ENCODE measurements at places on chromosomes 13 and 19.
A peak's percentile ranks its signal among the peaks of the same experiment; 100 is the strongest.

GRCh38 chr19:32201636-32202051 lies 143.8 kb upstream of the ZNF507 start:
- DNase-seq = no peak

GRCh38 chr13:79604752-79605151 lies 123.8 kb downstream of the NDFIP2 start:
- no peak for DNase-seq

GRCh38 chr13:49319551-49319950 lies 71.8 kb downstream of the CDADC1 start:
- DNase-seq = no peak

DNA sequence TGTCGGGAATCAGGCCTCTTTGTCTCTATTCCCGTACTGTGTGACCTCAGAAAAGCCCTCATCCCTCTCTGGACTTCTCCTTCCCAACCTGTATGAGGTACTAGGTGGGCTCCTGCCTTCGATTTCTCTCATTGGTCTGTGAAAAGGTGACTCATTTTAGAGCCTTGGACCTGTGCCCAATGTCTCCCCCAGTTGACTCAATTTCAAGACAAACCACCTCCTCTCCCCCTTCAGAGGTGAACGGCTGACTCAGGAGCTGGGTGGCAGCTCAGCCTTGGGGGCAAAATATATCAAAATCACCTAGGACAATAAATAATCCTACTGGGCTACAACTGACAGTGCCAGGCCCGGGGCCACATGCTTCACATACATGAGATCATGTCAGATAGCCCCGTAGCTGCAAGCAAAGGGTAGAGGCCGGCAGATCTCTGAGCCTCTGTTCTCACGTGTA lies 630 bp downstream of the COQ8B start:
- peak; percentile 77 for DNase-seq

- DNase-seq = no peak
These were observed 7.3 kb downstream of the PLPPR3 start for GRCh38 chr19:814152-815078.

GRCh38 chr19:55118401-55118991 lies 1.1 kb upstream of the PPP1R12C start:
- DNase-seq = no peak

DNA sequence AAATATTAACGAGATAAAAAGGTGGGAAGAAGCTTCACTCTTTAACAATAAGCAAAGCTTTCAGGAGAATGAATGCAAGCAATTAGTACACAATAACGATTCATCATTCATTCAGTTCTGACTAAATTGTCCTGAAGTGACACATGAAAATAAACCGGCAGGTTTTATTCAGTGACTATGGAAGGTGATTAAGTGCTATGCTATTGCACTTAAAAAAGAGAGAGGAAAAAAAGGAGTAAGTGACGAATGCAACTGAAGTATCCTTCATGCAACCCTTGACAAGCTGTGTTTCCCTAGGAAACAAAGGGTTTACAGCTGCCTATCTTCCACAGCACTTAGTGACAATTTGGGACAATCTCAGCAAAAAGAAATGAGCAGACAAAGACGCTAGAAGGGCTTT lies 1.4 kb downstream of the LIG4 start:
- DNase-seq = peak; percentile 60

GRCh38 chr13:94205896-94206295 lies 273.6 kb downstream of the DCT start:
- no peak for DNase-seq

- no peak for DNase-seq
These were observed 711 bp upstream of the FOSB start for GRCh38 chr19:45467115-45467455.

GRCh38 chr19:32178956-32179355 lies 166.5 kb upstream of the ZNF507 start:
- no peak for DNase-seq

DNA sequence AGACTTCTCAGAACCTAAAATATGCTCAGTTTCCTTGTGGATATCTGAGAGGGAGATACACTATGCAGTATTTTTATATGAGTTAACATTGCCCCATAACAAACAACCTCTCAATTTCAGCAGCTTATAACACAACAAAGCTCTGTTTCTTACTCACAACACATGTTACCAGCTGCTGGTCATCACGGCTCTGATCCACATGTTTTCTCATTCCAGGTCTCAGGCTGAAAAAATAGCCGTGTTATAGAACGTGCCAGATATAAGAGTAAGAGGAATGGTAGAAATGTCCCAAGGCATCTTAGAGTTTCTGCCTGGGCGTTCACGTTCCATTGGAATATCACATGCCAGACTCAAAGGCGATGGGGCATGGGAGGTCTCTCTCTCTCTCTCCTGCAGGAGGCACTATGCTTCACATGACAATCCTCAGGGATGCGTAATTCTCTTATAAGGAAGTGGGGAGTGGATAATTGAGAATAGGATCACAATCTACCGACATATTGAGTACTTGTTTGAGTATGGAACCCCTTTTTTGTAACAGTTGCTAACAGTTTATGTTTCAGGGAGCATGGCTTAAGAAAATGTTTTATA lies 246.6 kb downstream of the NHLRC3 start:
- DNase-seq = no peak

DNA sequence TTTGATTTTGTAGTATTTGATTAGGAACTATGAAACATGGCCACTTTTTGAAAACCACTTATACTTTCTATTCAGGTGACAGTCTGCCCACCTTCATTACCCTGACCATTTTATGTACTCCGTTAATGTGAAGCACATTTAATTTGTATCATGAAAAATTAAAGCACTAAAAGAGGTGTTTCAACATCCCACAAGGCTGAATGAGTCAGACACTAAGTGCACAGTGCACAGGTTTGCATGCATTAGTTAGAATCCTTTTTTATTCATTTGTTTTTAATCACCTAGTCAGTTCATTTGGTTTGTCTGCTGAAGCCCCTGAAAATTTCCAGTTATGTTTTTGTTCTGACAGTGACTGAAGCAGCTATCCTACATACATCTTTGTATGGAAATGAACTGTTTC lies 271.0 kb downstream of the SLITRK5 start:
- no peak for DNase-seq

DNA sequence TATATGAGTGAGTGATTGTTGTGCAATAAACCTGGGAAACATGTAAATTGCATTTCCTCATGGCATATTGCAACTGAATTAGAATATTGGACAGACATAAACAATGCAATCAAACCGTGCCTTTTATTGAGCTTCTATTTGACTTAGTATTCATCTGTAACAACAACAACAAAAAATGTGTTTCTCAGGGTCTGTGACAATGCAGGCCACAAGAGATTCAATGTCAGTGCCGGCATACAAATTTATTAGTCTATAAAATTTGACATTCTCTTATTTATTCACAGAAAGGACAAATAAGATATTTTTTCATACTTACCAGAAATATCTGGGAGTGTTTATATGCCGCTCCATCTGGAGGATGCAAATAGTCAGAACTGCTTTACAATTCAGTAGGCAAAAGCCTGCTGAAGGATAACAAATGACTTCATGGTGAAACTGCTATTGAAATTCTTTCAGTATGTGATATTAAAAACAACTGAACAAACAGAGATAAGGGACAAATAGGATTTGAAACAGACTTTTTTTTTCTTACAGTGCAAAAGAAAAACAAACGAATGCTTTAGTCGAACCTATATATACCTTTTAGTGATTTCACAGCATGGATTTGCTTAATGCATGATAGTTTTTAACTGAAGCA lies 77.2 kb downstream of the DACH1 start:
- DNase-seq = no peak

- no peak for DNase-seq
These were observed 263.1 kb upstream of the RXFP2 start for GRCh38 chr13:31476266-31476665.

DNA sequence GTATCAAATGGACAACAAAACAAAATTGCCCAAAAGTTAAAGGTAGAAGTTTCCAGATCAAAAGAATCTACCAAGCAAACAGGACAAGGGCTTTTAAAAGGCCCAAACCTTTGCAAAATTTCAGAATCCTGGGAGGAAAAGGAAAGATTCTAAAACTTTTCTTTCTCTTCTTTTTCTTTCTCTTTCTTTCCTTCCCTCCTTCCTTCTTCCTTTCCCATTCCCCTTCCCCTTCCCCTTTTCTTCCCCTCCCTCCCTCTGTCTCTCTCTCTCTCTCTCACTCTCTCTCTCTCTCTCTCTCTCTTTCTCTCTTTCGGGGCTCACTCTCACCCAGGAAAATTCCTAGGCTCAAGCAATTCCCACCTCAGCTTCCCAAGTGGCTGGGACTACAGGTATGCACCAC lies 4.2 kb upstream of the PDCD5 start:
- DNase-seq = no peak

DNA sequence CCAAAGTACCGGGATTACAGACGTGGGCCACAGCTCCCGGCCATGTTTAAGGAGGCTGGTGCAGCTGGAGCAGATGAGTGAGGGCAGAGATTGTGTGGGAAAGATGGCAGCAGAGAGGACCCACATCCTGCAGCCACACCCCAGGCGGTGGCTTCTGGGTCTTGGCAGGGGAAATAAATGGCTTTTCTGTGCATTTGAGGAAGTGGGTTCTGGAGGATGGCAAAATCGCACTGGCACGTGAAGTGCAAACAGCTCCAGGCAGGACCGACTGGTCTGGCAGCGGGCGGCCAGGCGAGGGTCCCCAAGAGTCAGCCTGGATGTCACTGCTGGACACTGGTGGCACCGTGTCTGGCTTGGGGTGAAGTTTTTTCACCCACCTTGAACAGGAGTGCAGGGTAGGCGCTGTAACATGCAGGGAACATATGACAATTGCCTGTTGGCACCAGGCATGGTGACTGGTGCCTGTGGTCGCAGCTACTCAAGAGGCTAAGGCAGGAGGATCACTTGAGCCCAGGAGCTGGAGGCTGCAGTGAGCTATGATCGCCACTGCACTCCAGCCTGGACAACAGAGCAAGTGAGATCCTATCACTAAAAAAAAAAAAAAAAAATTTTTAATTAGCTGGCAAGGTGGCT lies 8.4 kb downstream of the B3GNT3 start:
- no peak for DNase-seq

DNA sequence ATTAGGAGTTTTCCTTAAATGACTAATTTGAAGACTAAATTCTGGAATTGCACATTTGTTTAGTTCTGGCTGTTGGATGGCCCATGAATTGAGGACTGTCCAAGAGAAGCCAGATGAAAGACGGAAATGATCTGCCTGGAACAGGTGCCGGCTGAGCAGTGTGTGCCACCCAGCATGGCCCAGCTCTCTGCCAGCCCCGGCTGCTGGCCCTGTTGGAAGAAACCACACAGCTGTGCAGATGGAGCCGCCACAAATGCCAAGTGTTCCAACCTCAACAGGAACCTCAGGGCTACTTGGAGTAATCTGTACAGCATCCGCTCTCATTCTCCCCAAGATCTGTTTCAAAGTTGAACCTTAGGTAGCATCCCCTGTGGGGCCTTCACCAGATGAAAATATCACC lies 67.0 kb upstream of the STARD13 start:
- DNase-seq = no peak

DNA sequence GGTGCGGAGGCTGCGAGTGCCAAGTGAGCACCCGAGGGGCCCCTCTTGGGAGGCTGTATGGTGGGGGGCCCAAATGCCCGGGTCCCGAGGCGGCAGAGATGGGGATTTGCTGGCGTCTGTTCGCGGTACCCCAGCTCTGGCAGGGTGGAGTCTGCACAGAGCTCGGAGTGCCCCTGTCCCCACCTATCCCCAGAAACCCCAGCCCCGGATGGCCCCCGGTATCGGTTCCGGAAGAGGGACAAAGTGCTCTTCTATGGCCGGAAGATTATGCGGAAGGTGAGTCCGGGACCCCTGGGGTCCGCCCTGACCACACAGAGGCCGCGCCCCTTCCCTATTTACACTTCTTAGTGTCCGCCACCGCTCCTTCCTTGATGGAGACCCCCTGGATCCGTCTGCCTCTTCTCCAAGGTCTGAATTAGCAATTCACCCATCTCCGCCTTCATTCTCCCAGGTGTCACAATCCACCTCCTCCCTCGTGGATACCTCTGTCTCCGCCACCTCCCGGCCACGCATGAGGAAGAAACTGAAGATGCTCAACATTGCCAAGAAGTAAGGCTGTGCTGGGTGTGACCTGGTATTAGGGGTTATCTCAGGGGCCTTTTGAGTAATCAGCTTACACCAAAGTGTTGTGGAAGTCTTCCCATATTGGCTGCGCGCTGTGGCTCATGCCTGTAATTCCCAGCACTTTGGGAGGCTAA lies 630 bp downstream of the PNPLA6 start:
- no peak for DNase-seq

DNA sequence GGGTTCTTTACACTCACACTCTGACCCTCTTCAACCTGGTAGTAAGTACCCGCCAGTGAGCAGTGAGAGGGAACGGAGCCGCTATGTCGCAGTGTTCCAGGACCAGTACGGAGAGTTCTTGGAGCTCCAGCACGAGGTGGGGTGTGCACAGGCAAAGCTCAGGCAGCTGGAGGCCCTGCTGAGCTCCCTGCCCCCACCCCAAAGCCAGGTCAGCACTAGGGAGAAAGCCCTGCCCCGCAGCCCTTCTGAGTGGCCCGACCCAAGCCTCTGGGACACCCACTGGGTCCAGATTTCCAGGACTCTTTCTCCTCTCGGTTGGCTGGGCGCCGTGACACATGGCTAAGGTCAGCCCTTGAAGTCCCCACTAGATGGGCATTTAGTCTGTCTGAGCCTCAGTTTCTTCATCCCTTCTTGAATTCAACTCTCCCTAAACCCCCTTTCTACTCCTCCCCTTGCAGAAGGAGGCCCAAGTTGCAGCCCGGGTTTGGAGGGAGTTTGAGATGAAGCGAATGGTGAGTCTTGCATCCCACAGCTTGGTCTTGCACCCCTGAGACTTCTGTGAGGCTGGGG lies 1.9 kb downstream of the OCEL1 start:
- DNase-seq = no peak

DNA sequence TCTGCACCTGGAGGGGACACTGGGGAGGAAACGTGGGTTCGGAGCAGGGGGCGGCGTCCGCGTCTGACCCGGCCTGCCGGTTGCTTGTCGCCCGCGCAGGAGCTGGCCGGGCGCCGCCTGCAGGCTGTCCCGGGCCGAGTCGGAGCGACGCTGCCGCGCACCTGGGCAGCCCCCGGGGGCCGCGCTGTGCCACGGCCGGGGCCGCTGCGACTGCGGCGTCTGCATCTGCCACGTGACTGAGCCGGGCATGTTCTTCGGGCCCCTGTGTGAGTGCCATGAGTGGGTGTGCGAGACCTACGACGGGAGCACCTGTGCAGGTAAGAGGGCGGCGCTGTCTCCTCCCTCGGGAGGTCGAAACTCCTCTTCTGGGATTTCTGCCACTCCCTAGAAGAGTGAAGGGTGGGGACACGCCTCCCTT lies 1.3 kb downstream of the ITGBL1 start:
- no peak for DNase-seq

GRCh38 chr13:111215081-111216047 lies 100.3 kb downstream of the ARHGEF7 start:
- peak; percentile 77 for DNase-seq

- no peak for DNase-seq
These were observed 6.6 kb downstream of the SSBP4 start for GRCh38 chr19:18425515-18426415.

- peak; percentile 90 for DNase-seq
These were observed 22.8 kb downstream of the RASA3 start for GRCh38 chr13:114109641-114110041.
